ENCODE measurements at places on chromosomes 3 and 15. TPM values are rescaled to one million over a fixed set of nuclear protein-coding genes. Genes with fewer than 3 reads are reported as not detected.

Gene RBM6
- 32.9 TPM for total RNA-seq

Gene NR1I2
- total RNA-seq = not detected

Gene PGBD4
- total RNA-seq = 1.6 TPM

Gene ITIH1
- total RNA-seq = not detected

Gene HACD2
- total RNA-seq = 41.0 TPM

Gene FBXL2
- total RNA-seq = 8.0 TPM

Gene ALG1L2
- total RNA-seq = not detected
